ENCODE measurements at places on chromosomes 2 and 18. TPM values are rescaled to one million over a fixed set of nuclear protein-coding genes. Genes with fewer than 3 reads are reported as not detected.

The ZNF514 gene
- total RNA-seq: 31.5 TPM

The KCNIP3 gene
- total RNA-seq: 12.5 TPM

The SPP2 gene
- not detected for total RNA-seq

The SLC8A1 gene
- total RNA-seq: 431 TPM

The C2orf15 gene
- 1.7 TPM for total RNA-seq

The PCARE gene
- total RNA-seq: 1.4 TPM

The GRB14 gene
- total RNA-seq: 0.48 TPM

The THSD7B gene
- 2.2 TPM for total RNA-seq

The FASTKD1 gene
- total RNA-seq: 14.2 TPM

The OSR1 gene
- total RNA-seq: 8.9 TPM

The TMEM169 gene
- 0.48 TPM for total RNA-seq

The EFR3B gene
- 4.3 TPM for total RNA-seq

The SERPINB12 gene
- 0.96 TPM for total RNA-seq
